ENCODE measurements at places on chromosomes 13 and 19.

DNA sequence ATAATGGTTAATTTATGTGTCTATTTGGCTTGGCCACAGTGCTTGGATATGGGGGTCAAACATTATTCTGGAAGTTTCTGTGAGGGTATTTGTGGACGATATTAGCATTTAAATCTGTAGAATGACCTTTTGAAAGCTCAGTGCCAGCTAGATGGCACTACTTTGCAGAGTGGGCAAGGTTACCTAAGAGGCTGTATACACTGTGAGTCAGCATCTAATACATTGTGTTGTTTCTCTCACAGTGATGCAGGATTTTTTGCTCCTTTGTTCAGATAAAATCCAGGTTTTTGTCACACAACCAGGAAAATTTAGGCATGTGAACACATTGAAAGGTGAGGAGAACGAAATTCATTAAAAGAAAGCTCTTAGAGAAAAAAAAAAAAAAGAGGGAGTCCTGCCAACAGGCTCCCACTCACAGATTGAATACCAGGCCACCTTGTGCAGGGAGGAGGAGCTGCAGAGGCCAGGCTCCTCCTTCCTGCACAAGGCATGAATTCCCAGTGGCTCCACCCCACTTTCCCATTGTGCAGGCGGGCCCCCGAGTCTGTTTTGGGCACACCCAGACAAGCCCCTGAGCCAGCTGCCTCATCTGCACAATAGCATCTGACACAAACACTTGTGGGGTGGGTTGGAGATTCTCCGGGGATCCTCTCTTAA, 551.0 kb upstream of the ATXN8OS start:
- DNase-seq, result no peak

- no peak for DNase-seq
Measured at GRCh38 chr19:44156475-44156874, 8.4 kb upstream of the ZNF226 start.

GRCh38 chr13:110511509-110512181, 49.9 kb downstream of the RAB20 start:
- no peak for DNase-seq

DNA sequence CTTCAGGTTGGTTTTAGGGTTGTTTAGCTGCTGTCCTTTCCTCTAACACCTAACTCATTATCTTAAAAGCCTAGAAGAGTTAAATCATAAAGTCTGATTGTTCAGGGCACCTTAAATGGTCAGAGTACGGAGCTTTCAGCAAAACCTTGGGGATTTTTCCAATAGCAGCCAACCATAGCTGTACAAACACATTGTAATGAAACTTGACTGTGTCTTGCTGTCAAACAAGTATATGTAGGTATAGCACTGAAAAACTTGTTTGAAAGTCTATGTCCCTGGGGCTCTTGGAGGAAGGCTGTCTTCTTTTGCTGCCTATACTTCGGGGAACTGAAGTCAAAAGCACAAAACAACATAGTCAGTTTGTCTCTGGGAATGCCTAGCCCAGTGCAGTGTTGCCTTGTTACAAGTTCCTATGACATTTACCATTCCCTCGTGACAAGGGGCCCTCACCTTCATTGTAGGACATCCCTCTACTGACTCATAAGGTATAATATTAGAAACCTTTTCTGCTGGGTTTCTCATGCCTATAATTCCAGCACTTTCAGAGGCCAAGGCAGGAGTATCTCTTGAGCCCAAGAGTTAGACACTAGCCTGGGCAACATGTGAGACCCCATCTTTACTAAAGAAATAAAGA, 474.5 kb upstream of the NBEA start:
- no peak for DNase-seq

DNA sequence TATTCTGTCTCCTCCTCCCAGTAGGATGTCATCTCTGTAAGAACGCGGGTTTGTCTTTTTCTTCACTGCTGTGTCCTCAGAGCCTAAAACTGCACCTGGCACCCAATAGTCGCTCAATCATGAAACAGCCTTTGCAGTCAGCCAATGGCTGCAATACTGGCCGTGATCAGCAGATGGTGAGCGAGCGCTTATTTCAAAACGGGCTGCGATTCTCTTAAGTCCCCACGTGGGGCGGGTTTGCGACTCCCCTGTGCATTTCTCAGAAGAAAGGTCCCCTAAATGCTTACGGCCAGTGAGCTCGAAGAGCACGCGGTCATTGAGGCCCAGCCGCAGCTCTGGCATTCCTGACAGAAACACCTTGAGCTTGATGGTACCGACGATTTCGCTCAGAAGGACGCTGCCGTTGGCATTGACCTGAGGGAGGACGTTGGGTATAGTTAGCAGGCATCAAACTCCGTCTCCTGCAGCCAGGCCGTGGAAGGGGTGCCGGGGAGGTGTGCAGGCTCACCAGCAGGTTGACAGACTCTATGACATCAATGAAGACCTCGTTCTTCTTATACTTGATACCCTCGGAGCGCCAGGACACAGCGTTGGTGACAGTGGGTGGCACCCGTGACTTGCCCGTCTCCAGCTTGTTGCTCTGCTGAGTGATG, 6.0 kb downstream of the AP1M2 start:
- peak; percentile 87 for DNase-seq

GRCh38 chr13:76754414-76754813, 131.8 kb downstream of the KCTD12 start:
- no peak for DNase-seq

DNA sequence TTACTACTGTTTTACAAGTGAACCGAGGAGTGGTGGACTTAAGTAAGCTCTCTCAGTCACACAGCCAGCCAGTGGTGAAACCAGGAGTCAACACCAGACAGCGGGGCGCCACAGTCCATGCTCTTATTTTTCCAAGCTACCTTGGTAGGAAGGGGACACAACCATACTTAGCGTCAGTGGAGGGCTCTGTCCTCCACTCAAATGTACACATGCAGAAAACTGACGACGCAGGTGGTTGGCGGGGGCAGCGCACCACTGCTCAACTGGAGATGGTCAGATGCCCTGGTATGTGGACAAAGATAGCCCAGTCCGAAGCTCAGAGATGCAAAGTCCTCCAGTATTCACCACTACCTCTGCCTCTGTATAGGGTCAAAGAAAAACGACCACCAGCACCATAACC, 1.1 kb downstream of the ZNF667 start:
- DNase-seq, result no peak

GRCh38 chr13:76735641-76736040, 150.6 kb downstream of the KCTD12 start:
- no peak for DNase-seq

- no peak for DNase-seq
Measured at GRCh38 chr13:110268061-110268460, 38.9 kb downstream of the COL4A1 start.

- DNase-seq, result peak; percentile 10
Measured at GRCh38 chr19:58338825-58339558, 12.2 kb downstream of the ZSCAN22 start.

GRCh38 chr19:43956827-43957226, 5.8 kb downstream of the ZNF221 start:
- DNase-seq, result no peak

GRCh38 chr19:29795461-29796172, 16.2 kb upstream of the CCNE1 start:
- no peak for DNase-seq

- no peak for DNase-seq
Measured at GRCh38 chr13:27631156-27631555, 9.5 kb downstream of the POLR1D start.

DNA sequence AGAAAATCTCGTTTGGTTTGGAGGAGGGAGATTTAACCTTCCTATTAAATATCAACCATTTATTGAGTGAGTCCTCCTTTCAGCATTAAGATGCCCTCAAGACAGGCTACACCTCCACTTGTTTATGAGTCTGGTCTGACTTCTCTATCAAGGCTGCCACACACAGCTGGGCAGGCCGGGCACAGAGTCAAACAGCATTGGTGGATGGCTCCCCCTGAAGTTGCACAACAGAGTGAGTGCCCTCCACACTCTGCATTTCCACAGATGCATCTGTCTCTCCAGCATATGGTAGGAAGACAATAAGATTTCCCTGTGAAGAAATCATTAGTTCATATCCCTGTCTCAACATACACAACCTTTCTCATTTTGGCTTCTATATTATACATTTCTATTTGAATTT, 31.4 kb downstream of the PHF11 start:
- no peak for DNase-seq

DNA sequence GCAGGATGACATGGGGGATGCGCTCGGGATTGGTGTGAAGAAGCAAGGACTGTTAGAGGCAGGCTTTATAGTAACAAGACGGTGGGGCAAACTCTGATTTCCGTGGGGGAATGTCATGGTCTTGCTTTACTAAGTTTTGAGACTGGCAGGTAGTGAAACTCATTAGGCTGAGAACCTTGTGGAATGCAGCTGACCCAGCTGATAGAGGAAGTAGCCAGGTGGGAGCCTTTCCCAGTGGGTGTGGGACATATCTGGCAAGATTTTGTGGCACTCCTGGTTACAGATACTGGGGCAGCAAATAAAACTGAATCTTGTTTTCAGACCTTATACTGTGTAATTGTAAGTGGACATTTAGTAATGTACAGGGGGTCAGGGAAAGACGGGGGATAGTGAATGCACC, 7.0 kb downstream of the KLK2 start:
- DNase-seq, result no peak

Measured in left hindlimb (tissue), 1 donor.